ENCODE measurements at places on chromosomes 1 and 21.

DNA sequence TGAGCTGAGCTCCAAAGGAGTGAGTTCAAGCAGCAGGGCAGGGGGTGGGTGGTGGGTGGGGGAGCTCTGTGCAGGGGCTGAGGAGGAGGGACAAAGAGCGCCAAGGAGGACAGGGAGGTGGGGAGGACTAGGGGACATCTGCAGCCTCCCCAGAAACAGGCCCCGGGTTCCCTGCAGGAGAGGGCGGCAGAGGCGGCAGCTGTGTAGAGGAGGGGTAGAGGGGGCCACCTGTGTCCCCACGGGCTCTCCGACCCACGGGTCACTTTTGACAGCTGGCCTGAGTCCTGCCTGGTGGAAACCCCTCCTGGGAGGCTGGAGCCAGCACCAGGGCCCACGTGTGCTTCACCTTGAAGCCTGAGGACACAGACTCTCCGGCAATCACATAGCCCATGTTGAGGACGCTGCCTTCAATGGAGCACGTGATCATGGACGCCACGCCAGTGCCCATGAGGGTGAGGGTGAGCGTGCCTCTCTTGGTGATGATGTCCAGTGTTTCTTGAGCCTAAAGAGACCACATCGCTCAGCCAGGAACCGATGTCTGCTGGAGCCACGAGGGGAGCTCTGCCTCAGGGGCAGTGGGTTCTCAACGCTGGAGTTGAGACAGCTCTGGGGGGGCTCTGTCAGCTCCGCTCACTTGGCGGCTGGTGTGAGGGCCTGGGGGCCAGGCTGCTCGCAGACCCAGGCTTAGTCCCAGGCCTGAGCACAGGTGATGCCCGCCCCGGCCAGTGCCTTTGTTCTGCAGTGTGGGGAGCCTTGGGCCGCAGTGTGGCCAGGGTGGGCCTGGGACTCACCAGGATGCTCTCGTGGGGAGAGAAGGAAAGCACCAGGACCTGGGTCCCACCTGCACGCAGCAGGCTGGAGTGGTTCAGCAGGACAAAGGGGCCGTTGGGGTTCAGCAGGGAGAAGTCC is 6.6 kb upstream of the TMEM52 start:
- DNase-seq = no peak

DNA sequence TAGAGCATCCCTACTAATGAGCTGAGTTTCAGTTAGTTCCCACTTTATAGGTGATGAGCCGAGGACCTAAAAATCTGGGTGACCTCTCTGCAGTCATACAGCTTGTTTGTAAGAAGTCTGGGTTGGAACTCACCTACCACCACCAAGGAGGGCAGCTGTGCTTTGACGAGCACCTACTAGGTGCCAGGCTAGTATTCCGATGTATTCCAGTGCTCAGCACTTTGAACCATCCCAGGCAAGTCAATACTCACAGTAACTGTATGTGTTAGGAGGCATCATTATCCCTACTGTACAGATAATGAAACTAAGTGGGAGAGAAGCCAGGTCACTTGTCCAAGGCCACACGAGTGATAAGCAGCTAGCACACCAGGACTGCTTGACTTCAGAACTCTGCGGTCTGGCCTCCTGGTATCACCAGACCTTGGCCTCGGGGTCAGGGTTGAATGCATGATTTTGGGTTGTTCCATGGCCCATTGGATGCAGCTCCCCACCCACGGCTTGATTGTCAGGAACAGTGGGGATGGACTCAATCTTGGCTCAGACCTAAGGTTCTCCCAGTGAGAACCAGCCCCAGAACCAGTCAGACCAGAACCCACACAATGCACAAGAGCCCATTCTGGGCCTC is 20.7 kb downstream of the ECE1 start:
- DNase-seq = no peak

DNA sequence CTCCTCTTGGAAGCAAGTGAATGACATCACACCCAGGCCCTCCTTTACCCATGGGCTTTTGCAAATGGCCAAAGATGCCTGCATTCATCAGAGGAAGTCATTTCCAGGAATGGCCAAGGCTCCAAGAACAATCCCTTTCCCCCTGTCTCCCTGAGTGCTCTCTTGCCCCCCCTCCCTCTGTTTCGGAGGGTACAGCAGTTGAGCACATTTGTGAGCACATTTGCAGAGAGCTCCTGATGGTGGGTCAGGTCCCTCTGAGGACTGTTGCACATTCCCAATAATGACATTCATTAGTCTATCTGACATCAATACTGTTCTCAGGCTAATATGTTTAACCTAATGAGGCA is 113.4 kb downstream of the MATN1 start:
- DNase-seq = no peak

GRCh38 chr21:35582731-35583130 is 477.6 kb downstream of the SETD4 start:
- DNase-seq = no peak

DNA sequence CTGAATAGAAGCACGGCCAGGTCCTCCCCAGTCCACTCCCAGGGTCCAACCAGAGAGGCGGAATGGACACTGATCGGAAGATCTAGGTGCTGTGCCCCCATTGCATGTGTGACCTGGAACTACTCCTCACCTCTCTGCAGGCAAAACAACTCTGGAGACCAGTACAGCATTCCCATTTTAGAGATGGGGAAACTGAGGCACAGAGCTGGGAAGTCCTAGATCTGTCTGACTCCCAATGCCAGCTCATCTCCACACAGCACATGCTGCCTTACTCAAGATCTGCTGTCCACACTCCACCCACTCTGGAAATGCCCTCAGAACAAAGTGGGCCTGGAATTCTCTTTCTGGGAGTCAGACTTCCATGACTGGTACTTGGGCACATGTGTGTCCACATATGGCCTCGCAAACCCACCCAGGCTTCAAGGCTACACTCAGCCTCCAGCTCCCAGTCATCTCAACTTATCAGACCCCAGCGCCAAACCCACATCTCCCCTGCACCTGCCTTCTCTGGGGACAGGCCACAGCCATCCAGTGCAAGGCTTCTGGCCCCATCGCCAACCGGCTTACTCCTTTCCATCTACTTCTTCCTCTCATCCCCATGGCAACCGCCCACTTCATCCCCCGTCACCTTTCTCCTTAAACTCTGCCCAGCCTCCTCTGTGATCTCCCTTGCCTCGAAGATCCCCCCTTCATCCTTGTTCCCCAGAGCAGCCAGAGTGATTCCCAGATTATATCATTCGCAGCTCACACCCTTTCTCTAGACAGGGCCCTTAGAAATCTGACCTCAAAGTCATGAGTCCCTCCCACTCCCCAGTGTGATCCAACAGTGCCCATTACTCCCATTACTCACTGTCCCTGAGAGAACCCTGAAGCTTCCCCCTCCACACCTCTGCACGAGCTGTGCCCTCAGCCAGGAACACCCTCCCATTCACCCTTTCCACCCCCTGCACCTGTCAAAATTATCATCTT is 2.7 kb downstream of the COL8A2 start:
- no peak for DNase-seq

DNA sequence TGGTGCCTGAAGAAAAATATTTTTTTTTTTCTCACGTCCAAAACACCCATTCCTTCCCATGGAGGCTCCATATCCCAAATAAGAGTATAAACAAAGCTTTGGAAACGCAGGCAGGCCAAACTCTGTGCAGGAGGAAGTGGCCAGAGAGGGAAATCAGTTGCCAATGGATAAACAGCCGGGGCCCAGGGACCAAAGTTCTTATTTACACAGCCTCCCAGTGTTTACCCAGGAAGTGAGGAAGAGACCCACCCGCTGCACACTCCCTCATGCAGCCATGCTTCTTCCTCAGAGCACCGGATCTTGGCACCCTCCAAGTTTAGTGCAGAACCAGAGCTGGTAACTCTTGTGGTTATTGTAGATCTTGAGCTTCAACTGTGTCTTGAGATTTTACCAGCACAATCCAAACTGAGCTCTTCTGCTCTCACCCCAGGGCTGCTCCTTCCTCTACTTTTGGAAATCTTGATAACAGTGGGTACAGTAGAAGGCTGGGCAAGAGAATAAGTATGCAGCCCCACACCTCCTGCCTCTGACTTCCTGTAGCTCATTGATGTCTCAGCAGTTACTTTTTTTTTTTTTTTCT is 14.2 kb downstream of the MARCKSL1 start:
- DNase-seq = no peak

GRCh38 chr1:91172541-91172940 is 150.7 kb upstream of the ZNF644 start:
- DNase-seq = no peak

- DNase-seq = no peak
These were observed 36.5 kb downstream of the NKAIN1 start for GRCh38 chr1:31203215-31203614.

DNA sequence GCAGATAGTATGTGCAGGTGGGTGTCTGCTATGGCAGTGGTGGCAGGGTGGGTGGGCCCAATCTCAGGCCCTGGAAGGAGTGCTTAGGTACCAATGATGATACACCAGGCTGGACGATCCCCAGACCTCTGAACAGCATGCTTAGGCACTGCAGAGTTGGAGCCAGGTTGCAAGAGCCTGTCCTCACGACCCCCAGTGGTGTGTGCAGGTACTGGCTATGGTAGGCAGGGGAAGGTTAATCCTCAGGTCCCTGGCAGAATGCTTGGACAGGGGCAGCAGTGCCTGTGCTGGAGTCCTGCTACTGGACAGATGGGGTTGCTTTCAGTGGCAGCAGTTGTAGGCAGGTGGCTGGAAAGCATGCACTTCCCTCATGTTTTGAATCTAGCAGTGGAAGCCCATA is 100.5 kb upstream of the NEK7 start:
- DNase-seq = no peak

DNA sequence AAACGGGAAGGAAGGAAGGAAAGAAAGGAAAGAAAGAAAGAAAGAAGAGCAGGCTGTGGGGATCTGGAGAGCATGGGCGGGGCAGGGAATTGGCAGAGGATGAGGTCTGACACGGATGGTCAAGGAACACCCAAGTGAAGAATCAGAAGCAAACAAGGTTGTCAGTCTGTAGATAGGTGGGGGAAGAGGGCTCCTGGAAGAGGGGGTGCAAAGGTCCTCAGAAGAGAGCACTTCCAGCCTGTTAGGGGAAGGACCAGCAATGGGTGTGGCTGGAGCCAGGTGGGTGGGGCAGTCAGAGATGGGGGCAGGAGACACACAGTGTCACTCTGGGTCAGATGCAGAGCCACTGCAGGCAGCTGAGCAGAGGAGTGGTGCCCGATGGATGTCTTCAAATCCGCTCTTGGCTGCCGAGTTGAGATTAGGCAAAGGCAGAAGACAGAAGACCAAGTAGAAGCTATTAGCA is 11.0 kb upstream of the PLA2G2C start:
- no peak for DNase-seq

- DNase-seq = no peak
These were observed 39.7 kb downstream of the GNG12 start for GRCh38 chr1:67793562-67793961.

All from HTR-8/SVneo (cell line).